ENCODE measurements at places on chromosomes 4 and X. TPM values are rescaled to one million over a fixed set of nuclear protein-coding genes. Genes with fewer than 3 reads are reported as not detected.

Gene PWWP3B
- under 0.01 TPM for total RNA-seq

GRCh38 chr4:4332529-4332928 is 42.5 kb downstream of the ZBTB49 start:
- DNase-seq = no peak

GRCh38 chrX:110087485-110088356 is 84.8 kb downstream of the TMEM164 start:
- peak; percentile 19 for DNase-seq

DNA sequence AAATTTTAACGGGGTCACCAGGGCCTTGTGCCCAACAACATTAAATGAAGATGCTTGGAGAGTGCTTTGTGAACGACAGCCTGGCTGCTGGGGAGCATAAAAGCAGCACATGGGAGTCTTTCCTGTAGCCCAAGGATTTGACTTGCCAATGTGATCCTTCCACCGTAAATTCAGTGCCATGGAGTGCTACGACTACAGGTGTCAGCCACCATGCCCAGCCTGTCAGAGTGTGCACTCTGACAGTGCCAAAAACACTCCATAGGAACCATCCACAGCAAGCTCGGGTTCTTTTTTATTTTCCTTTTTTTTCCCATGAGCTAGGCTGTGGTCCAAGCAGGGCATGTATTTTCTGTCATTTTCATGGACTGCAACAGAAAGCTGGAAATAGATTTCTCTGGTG is 156.9 kb downstream of the NLGN4X start:
- DNase-seq = no peak

Gene ARHGAP6
- total RNA-seq = 0.22 TPM

DNA sequence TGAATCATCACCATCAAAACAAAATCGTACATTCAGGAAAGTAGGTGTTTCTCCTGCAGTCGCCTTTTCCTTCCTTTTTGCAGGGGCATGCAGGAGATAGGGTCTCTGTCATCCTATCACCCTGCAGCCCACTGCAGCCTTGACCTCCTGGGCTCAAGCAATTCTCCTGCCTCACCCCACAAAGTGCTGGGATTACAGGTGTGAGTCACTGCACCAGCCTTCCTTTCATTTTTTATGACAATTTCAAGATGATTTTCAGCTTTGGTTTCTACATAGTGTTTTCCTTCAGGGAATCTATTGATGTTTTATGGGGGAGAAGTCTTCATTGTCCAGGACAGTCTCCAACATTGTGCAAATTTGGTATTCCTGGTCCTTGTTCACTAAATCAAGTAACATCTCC is 71.7 kb downstream of the USP38 start:
- DNase-seq = no peak

DNA sequence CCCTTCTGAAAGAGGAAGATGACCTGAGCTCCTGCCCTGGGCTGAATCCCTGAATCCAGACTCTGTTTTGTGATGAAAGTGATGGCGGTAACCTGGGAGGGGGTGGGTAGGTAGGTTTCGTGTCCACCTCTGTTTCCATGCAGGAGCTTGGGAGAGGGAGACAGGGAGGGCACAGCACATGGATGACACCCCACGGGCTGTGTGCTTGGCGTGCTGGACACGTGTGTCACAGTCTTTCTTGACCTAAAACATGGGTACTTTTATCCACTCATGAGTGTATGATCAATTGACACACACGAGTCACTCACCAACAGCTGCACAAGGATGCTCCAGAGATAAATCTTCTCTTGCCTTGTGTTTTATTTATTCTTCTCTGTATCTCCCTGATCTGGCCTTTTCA is 111.5 kb downstream of the DHRSX start:
- DNase-seq = no peak

- DNase-seq = no peak
These were observed 77.5 kb upstream of the ELOVL6 start for GRCh38 chr4:110275871-110276270.

Gene HEPH
- 2.4 TPM for total RNA-seq

DNA sequence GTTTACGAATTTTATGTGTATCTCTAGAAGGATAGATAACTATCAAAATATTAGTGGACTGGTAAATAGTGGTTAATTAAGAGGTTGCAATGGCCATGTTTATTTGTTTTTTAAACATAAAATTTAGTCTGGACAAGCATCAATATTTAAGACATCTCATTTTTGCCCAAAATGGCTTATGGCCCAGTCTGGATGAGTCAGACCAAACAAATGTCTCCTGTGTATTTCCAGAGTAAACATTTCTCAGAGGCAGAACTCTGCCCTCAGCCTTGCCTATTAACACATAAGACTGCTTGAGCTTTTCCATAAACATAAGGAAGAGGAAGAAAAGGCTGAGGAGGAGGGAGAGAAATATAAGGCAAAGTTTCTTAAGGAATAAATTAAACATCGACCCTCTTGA is 277.1 kb upstream of the DIAPH2 start:
- peak; percentile 75 for DNase-seq

All from lung microvascular endothelial cell (primary cell).